ENCODE measurements at places on chromosomes 6 and 20.

DNA sequence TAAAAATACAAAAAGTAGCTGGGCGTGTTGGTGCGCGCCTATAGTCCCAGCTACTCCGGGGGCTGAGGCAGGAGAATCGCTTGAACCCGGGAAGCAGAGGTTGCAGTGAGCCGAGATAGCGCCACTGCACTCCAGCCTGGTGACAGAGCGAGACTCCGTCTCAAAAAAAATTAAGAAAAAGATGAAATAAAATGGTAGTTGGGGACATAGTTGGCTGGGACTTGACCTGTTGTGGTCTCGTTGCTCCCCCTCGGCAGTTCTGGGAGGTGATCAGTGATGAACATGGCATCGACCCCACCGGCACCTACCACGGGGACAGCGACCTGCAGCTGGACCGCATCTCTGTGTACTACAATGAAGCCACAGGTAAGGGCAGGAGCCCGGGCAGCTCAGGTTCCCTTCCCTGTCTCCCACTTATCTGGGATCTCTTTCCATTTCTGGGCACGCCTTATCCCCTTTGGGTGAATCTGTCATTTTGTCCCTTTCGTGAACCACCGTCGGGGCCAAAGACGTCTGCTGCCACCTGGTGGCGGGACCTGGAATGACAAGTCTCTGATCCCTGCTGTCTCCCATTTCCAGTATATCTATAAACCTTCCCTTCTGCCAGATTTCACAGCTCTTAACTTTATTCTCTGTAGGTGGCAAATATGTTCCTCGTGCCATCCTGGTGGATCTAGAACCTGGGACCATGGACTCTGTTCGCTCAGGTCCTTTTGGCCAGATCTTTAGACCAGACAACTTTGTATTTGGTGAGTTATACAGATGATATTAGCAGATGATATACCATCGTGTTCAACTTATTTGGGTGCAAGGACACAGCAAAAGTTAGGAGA, 2.3 kb downstream of the TUBB start:
- DNase-seq, result peak; percentile 90
- H3K27ac ChIP-seq, result peak overlapping the region; percentile 69
- no peaks in the 10 kb centered on the region for H3K27me3 ChIP-seq

DNA sequence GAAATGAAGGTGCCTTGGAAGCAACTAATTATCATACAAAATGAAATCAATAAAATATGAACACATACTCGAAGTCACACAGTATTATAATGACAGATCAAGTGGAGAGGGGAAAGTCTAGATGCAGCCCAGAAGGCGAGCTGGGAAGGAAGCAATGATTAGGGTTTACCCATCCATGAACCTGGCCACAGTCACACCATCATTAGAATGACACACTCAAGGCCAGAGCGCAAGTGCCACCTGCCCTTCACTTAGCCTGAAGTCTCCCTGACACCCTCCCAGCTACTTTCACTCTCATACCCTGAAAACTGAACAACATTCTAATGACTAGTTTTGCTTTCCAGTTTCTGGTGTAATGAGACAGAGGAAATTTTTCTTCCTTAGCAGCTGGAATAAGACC, 302.8 kb upstream of the JARID2 start:
- H3K36me3 ChIP-seq, result no peaks in the 10 kb centered on the region
- H3K4me1 ChIP-seq, result peaks cover 6% of the 10 kb centered on the region
- no peak overlapping the region for H3K27ac ChIP-seq
- no peak overlapping the region for H3K4me3 ChIP-seq

DNA sequence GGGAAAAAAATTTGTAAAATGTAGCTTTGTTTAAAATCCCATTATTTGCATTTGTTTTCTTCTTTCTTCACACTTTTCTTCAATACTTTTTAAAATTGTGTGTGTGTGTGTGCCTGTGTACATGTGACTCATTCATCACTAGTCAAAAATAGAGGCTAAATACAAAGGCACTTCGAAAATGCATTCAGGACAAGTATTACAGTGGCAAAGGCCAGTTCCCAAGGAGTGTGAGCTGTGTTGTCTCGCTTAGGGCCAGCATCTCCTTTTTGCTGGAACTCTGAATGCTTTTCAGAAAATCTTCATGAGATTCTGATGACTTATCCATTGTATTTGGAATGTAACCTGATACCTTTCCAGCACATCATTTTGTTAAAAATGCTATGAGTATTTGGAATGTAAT, 288.5 kb upstream of the CNR1 start:
- H3K27me3 ChIP-seq, result no peaks in the 10 kb centered on the region
- H3K4me1 ChIP-seq, result no peaks in the 10 kb centered on the region
- no peaks in the 10 kb centered on the region for H3K36me3 ChIP-seq
- no peak for DNase-seq
- no peak overlapping the region for H3K27ac ChIP-seq
- H3K4me3 ChIP-seq, result no peak overlapping the region

DNA sequence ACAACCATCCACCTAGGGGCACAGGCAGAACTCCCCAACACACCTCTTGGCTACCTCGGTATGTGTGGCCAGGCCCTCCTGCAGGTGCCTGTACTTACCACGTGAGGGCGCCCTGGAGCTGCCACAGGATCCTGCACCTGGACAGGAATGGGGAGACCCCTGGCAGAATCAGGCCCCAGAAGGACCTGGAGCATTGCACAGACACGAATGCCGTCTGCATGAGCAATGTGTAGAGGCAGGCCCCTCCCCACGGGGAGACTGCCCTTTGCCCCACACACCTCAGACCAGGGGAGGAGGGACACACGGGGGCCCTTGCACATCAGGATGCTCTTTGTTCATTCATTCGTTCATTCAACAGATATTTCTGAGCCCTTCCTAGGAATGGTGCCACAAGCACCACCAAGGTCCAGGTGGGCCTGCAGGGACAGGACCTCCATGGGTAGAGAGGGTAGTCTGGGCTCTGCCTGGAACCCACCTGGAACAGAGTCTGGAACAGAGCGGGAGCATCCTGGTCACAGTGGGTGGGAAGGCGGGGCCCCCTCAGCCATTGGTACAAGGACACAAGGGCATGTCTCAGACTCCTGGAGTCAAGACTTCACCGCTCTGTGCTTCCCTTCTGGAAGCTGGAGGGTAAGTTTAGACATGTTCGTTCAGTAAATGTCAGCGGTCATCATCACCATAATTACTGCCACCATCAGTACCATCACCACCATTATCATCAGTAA, 32.3 kb downstream of the YTHDF1 start:
- H3K27me3 ChIP-seq, result peaks cover 24% of the 10 kb centered on the region
- DNase-seq, result peak; percentile 62
- no peaks in the 10 kb centered on the region for H3K36me3 ChIP-seq
- peaks cover 14% of the 10 kb centered on the region for H3K4me1 ChIP-seq

DNA sequence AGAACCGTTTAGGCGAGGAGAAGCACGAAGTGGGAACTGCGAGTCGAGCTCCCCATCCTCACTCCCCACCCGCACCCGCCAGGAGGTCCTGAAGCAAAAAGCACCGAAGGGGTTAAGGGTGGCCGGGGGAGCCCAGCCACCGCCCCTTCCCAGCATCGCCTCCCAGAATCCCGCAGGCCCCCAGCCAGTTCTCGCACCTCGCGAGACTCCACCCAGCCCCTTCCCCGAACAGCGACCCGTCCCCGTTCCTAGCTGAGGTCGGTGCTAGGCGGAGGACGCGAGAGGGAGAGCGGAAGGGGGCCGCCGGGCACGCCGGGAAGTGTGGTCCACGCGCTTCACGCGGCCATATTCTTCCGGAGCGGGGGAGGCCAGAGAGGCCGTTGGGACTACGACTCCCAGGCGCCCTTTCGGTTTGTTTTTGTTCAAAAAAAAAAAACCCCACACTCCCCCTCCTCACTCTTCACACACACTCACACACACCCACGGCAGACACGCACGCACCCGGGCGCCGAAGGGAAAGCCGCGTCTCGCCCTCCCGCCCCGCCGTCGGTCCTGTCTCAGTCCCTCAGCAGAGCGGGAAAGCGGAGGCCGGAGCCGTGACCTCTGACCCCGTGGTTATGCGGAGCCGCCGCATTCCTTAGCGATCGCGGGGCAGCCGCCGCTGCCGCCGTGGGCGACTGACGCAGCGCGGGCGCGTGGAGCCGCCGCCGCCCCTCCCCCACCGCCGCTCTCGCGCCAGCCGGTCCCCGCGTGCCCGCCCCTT, at the start of gene ASXL1:
ASXL1 (plus strand) TSS at position 463 of the 763 bp plus-strand sequence. CDS start 445 bp downstream, outside the sequence.
- peaks cover 71% of the 10 kb centered on the region for H3K4me1 ChIP-seq
- H3K36me3 ChIP-seq, result no peaks in the 10 kb centered on the region
- peak within 1 kb of the TSS; percentile 96 for H3K27ac ChIP-seq
- no peaks in the 10 kb centered on the region for H3K27me3 ChIP-seq
- H3K4me3 ChIP-seq, result peak within 1 kb of the TSS; percentile 83

DNA sequence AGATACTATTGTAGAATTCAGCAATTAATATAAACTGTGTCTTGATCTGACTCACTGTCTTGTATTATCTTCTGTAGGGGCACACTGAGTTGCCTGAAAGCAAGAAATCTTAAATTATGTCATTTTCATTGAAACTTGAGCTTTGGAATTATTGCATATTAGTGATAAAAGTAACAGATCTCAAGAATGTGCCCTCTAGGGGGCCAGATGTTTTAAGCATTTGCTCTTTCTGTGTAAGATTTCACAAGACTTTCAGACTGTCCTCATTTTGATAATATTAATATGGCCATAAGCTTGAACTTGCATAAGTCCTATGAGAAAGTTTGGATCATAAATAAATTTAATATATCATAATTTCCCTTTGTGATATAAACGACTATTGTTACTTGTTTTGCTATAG, 55.5 kb upstream of the MYO6 start:
- H3K27ac ChIP-seq, result no peak overlapping the region
- peaks cover 21% of the 10 kb centered on the region for H3K36me3 ChIP-seq
- no peaks in the 10 kb centered on the region for H3K4me1 ChIP-seq
- no peak for DNase-seq
- no peak overlapping the region for H3K4me3 ChIP-seq

DNA sequence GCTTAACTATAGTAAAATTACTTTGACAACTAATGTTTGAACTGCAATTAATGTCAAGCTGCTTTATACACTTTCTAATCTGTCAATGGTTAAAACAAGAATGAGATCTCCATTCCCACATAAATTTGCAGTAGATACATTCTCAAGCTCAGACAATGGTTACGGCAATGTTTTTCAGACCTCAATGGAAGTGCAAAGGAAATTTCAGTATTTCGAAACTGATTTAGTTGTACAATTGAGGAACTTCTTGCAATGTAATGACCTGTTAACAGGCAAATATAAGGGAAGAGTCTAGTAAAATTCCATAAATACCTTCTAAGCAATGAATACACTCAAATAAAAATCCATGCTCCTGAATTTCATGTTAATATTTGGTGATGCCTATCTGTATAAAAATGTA, 94.7 kb downstream of the ADTRP start:
- no peak for DNase-seq
- no peak overlapping the region for H3K27ac ChIP-seq
- H3K36me3 ChIP-seq, result no peaks in the 10 kb centered on the region
- H3K27me3 ChIP-seq, result no peaks in the 10 kb centered on the region

DNA sequence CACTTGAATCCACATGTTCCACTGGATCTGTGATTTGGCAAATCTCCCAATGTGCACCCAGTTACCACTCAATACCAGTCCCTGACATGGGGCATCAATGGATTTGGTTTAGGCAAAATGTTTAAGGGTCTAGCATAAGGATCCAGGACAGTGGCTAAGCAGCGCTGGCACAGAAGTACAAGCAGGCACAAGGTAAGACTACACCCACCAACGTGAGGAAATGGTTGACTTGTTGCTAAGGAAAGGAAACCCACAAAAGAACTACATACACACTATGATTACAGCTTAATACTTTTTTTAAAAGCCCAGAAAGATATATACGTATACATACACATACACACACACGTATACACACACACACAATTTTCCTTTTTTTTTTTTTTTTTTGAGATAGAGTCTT, 79.0 kb downstream of the DNAAF9 start:
- no peaks in the 10 kb centered on the region for H3K27me3 ChIP-seq
- H3K36me3 ChIP-seq, result no peaks in the 10 kb centered on the region
- no peak overlapping the region for H3K4me3 ChIP-seq
- no peak for DNase-seq

GRCh38 chr20:275791-276190, 14.8 kb downstream of the C20orf96 start:
- H3K27me3 ChIP-seq, result no peaks in the 10 kb centered on the region
- H3K4me1 ChIP-seq, result no peaks in the 10 kb centered on the region
- no peaks in the 10 kb centered on the region for H3K36me3 ChIP-seq

DNA sequence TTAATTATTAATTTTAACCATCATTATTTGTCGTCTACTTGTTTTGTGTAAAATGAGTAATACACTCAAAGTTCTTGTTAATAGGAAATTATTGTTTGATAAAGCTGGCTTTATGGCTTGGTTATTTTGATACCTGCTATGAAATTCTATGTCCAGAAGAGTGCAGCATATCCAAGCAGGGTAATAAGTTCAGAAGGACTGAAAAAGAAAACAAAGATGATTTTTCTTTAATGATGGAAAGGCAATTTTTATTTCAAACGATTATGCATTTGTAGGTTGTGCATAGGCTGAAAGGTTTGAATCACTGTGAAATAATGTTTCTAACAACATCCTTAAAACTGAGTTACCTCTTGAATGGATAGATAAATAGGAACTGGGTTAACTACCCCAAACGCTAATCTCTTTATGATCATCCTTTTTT, 1.4 kb upstream of the MAN1A1 start:
- H3K27me3 ChIP-seq, result no peaks in the 10 kb centered on the region
- peak; percentile 42 for DNase-seq
- peak overlapping the region; percentile 87 for H3K4me3 ChIP-seq
- H3K4me1 ChIP-seq, result peaks cover 59% of the 10 kb centered on the region

DNA sequence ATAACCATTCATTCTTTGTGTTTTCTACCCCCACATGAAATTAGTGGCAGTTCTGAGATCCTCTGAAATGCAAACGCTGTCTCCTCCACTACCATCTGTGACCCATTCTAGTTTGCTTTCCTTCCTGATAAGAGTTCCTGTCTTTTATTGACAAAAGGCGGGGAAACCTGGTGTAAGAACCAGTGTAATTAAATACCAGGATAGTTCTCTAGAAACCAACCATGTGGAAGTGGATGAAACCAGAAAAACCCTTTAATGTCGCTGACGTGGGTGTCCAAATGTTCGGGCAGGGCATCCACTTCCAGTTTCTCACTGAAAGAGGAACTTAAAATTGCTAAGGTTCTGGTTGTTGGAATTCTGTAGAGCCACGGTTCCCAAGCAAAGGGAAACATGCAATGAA, 79.1 kb downstream of the TNFRSF21 start:
- no peak for DNase-seq
- no peak overlapping the region for H3K27ac ChIP-seq
- H3K4me3 ChIP-seq, result no peak overlapping the region

DNA sequence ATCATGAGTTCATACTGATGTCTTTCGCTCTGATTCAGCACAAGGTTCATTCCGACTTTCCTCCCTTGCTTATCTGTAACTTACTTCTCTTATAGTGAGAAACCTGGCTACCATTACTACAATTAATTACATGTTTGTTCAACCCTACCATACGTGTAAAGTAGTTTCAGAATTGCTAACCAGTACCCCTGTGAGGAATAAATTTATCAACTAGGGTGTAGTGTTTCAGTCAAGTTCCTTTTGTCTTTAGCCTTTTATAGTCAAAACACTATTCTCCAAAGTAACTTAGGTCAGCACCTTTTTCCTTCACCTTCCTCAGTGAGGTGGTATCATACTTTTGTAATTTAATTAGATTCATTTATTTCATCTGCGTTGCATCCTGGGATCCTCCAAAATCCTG, 64.9 kb downstream of the MAP3K4 start:
- no peak overlapping the region for H3K27ac ChIP-seq
- H3K27me3 ChIP-seq, result no peaks in the 10 kb centered on the region
- H3K4me3 ChIP-seq, result no peak overlapping the region
- H3K4me1 ChIP-seq, result no peaks in the 10 kb centered on the region

Data from B cell (primary cell).